Muscle of arm (tissue), 14 donors: ENCODE measurements at places on chromosomes 5 and 9.
A peak's percentile ranks its signal among the peaks of the same experiment; 100 is the strongest.

DNA sequence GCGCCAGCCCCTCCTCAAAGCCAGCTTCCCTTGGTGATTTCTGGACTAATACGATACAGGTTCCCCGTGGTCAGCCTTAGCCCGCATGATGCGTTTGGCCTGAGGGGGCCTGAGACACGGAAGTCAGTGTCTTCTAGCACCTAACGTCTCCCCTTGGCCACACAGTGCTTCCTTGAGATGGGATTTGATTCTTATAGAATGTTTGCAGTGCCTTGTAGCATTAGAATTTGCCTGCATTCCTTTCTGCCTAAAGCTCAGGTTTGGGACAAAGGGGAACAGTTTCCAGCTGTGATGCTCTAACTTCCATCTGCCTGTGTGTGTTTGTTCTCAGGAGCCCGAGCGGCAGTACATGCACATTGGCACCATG lies 34.4 kb downstream of the CFAP90 start:
- DNase-seq = no peak

DNA sequence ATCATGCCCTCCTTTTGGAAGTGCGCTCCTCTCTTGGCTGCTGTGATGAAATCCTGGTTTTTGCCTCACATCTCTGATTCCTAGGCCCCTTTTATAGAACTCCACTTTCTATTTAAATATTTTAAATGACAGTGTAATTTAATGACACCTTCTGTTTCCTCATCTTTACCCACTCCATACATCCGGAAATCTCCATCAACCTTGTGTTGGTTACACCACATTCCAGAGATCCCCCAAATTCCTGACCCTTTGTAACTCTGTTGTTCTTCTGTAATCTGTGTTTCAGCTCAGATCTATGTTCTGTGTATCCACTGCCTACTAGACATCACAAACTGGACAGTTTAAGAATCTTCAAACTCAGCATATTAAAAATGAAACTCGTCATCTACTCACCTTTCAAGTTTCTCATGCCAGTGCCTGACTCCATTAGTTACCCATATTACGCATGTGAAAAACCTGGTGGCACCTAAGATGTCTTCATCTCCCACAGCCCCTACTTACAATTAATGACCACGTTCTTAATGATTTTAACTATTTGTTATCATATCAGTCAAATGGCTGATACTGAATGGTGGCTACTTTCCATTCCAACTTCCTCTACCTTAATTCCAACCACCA lies 25.1 kb downstream of the PARP8 start:
- no peak for DNase-seq

- DNase-seq = no peak
Measured at GRCh38 chr9:98795295-98795955, 930 bp downstream of the ANKS6 start.

DNA sequence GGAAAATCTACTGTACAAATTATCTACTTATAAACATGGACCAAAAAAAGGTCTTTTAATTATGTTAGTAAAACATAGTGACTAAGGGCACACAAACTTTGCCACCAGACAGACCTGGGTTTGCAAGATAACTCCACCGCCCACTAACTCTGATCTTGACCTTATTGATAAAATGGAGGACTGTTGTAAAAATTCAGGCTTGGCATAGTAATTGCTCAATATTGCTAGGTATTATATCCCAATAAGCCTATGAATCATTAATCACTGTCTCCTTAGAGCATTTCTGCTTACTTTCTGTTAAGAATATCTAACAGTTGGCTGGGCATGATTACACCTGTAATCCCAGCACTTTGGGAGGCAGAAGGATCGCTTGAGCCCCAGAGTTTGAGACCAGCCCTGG lies 3.8 kb downstream of the C9orf40 start:
- no peak for DNase-seq

- DNase-seq = no peak
Measured at GRCh38 chr5:173623296-173623771, 6.9 kb upstream of the BOD1 start.

DNA sequence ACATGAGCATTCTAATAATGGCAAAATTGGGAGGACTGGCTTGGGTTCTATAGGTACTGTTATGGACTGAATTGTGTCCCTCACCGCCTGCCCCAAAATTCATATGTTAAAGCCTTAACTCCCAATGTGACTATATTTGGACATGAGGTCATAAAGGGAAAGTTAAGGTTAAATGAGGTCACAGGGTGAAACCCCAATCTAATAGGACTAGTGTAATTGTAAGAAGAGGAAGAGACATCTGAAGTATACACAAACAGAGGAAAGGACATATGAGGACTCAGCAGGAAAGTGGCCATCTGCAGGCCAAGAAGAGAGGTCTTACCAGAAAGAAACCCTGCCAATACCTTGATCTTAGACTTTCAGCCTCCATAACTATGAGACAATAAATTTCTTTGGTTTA lies 23.1 kb downstream of the RNF180 start:
- no peak for DNase-seq

GRCh38 chr5:159971038-159971437 lies 37.9 kb upstream of the TTC1 start:
- no peak for DNase-seq

- DNase-seq = no peak
Measured at GRCh38 chr9:124261736-124262648, 4.2 kb downstream of the NEK6 start.

DNA sequence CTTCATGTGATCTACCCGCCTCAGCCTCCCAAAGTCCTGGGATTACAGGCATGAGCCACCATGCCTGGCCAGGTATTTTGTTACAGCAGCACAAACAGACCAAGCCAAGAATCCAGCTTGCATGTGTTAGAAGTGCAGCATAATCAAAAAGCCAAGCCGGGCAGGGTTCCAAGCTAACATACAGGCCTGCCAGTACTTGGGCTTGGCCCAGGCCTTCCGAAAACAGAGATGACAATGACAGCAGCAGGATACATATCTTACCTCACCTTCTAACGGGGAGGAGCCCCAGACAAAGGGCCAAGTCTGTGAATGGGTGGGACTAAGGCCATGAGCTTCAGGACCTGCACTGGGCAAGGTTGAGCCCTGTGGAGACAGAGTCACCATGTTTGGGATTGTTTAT lies 91.4 kb upstream of the ZNF462 start:
- no peak for DNase-seq

DNA sequence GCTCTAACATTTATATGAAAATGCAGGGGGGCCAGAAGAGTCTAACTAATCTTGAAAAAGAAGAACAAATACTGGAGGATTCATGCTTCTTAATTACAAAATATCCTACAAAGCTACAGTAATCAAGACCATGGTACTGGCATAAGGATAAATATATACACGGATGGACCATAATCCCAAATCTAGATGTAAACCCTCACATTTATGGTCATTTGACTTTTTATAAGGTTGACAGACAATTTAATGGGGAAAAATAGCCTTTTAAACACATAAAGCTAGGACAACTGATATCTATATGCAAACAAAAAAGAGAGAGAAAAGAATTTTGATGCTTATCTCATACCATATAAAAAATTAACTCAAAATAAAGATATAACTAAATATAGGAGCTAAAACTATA lies 55.9 kb downstream of the YIPF5 start:
- no peak for DNase-seq

DNA sequence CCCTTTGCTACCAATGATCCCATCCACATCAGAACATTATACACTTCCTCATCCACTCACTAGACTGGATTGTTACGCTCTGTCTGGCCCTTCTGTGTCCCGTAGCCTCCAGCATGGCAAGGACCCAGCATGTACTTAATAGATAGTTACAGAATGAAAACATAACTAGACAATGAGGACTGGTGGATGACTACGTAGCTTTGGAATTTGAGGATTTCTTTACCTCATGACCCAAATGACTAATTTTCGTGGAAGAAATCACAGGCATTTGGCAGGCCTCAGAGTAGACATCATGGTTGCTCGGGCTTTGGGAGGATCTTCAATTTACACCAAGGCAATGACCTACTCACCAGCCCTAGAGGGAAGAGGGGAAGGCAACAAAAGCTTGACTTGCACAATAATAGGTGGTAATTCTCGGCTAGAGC lies 299.8 kb downstream of the TLE1 start:
- peak; percentile 48 for DNase-seq

DNA sequence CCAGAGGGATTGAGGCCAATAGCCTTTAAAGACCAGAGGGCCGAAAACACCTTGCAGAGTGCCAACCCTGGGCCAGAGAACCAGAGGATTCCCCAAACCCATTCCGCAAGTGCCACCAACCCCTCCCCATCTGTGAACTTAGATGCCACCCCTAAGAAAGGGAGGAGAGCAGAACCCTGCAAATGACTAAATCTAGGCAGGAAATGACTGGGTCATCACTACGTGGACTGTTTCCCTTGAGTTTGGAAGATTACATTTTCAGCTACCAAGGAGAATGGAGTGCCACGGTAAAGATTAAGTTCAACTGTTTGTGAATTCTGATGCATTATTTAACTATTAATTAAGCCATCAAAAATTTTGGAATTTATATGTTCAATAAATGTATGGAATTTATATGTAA lies 142.8 kb downstream of the ENC1 start:
- no peak for DNase-seq

DNA sequence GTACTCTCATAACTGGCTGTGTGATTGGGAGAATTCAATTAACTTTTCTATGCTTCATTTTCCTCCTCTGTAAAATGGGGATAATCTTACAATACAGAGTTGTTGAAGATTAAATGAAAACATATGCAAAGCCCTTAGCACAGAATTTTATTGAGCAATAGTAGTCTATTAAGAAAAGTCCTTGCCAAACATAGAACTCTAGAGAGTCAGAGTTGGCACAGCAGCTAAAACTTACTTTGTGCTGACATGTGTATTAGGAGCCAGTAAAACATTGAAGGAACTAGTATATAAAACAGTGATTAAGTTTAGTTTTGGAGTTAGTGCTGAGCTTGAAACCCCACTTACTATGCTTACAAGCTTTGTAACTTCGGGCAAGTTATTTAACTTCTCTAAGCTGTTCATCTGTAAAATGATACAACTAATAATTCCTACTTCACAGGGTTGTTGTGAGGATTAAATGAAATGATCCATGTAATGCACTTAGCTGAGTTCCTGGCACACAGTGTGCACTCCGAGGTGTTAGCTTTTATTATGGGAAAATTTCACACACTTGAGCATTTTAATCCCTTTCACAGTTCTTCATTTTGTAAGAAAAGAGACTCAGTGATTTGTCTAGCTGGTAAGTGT lies 20.0 kb upstream of the GRIN3A start:
- peak; percentile 59 for DNase-seq

DNA sequence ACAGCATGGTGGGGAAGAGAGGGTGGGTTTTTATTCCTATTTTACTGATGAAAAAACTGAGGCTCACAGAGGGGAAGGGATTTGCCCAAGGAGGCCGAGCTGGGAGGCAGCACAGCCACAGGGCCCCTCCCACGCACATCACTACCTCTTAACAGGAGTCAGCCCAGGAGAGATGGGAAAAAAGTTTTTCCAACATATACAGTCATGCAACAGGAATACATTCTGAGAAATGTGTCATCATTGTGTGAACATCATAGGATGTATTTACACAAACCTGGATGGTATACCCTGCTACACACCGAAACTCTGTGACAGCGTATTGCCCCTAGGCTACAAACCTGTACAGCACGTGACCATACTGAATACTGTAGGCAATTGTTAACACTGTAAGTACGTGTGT lies 11.6 kb downstream of the TRAF1 start:
- DNase-seq = no peak

- DNase-seq = no peak
Measured at GRCh38 chr9:6616951-6617602, 28.5 kb downstream of the GLDC start.

- no peak for DNase-seq
Measured at GRCh38 chr5:107652408-107652807, 18.3 kb downstream of the EFNA5 start.

DNA sequence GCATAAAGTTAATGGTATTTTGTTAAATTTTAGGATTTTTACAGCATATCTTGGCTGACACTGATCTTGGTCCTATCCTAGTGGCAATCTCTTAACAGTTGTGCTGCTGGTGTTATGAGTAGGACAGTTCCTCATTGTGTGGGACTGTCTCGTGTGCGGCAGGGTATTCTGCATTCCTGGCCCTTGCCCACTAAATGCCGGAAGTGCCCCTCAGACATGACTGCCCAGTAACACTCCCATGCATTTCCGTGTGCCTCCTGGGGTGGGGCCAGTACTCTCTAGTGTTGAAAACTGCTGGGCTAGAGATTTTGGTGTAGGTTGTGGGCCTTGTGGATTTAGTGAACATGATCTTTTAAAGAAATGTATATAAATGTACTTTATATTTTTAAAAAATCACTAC lies 227.1 kb upstream of the DMRT1 start:
- DNase-seq = no peak

GRCh38 chr5:56161927-56162326 lies 71.2 kb downstream of the ANKRD55 start:
- no peak for DNase-seq

GRCh38 chr5:96207420-96207819 lies 225.6 kb downstream of the PCSK1 start:
- DNase-seq = no peak

DNA sequence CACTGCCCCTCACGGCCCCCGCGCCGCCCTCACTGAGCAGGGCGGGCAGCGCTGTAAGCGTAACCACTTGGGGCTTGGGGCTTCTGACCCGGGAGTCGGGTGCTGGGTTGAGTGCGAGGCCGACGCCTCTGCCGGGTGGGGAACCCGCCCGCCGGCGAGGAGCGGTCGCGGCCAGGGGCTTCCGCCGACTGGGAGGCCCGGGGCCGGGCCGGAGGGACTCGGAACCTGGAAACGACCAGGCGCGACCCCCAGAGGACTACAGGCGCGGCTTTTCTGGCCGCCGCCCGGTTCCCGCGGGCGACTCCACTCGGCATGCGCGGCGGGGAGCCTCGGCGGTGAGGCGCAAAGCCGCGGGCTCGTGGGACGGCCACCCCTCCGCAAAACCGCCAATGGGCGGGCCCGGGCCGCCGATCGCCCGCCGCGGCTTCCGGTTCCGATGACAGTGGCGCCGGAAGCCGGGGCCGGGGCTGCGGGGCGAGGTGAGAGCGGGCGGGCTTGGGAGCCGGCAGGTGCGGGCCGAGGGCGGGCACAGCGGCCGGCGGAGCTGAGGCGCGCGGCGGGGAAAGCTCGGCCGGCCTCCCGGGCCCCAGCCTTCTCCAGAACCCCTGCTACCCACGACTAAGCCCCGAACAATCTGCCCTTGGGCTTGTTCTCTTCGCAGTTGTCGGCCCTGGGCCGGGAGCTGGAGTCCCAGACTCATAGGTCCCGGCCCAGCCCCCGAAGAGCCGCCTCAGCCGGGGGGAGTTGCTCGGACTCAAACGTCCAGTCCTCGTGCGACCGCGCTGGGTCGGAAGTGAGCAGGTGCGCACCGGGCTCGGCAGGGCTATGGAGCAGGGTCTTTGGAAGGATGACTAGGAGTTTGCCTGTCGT lies at the start of gene RMND5B:
Gene RMND5B (plus strand): TSS at position 439 of the 870 bp plus-strand sequence. CDS start 7,106 bp downstream, outside the sequence.
- peak; percentile 66 for DNase-seq

DNA sequence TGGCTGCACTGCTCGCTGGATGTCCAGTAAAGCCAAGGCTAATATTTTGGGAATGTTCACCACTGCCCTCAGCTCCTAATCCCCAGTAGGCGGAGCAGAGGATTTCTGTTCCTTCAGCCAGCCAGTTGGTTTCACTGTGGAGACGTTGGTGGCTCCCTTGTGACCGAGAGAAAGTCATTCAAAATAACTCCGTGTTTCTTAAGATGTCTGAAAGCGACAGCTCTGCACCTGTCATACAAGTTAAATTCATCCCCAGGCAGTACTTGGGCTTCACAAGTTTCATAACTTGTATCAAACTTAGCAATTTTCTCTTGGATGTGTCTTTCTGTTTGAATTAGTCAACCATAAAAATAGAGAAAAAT lies 382 bp upstream of the CDKN2B start:
- DNase-seq = no peak

GRCh38 chr5:97501965-97502305 lies 318.9 kb upstream of the RIOK2 start:
- no peak for DNase-seq
